ENCODE measurements at places on chromosomes 12 and 14. TPM values are rescaled to one million over a fixed set of nuclear protein-coding genes. Genes with fewer than 3 reads are reported as not detected.
A peak's percentile ranks its signal among the peaks of the same experiment; 100 is the strongest.

- DNase-seq, result no peak
These were observed 2.3 kb upstream of the ZNF384 start for GRCh38 chr12:6691473-6691872.

DNA sequence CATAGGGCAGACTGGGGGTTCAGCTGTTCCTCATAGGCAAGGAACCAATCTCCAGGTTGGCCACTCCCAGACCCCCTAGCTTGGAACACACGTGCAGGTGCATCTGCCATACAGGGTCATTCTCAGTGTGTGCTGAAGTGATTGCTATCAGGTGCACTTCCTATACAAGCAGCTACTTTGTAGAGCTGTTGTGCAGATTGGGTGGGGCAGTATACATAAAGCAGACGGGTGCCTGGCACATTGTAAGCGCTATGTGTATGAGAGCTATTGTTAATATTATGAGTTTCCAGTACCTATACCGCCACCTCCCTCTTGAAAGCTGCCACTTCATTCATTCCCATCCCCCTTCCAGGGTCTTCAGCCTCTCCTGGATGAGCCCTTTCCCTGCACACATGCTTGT lies 17.3 kb downstream of the IRF2BPL start:
- no peak for DNase-seq

The SOX5 gene
- total RNA-seq, result under 0.01 TPM

DNA sequence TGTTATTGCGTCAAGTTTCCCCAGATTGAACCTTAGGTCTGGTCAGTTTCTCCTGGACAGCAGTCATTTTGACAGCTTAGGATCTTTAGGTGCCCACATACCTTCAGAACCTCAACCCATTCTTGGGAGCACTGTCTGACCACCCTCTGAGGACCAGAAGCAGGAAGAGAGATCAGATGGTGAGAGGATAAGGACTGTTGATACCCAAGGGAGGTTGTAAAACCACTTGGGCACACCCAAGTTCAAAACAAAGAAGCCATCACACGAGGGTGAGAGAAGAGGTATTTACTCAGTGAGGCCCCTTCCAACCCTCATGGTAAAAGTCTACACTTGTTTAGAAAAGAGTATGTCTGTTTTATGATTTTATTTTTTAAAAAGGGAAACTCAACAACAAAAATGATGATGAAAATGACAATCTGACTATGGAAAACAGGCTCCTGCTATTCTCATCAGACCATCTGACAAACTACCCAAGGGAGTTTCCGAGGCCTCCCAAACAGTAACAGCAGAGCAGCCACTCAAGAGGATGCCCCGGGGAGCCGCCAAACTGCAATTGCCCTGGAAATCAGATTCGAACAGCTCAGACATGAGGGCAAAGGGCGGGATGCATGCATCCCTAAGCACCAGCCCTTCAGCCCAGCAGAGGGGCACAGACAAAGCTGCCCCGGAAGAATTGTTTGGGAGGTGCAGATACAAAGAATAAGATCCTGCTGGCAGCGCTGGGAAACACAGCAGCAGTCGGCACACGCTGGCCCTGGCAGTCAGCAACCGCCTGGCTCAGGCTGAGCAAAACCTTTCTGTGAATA lies 162.6 kb upstream of the PLEKHG7 start:
- DNase-seq, result peak; percentile 22

The RIPK3 gene
- total RNA-seq, result 1.8 TPM

GRCh38 chr12:32737715-32738114 lies 18.0 kb downstream of the YARS2 start:
- DNase-seq, result no peak

DNA sequence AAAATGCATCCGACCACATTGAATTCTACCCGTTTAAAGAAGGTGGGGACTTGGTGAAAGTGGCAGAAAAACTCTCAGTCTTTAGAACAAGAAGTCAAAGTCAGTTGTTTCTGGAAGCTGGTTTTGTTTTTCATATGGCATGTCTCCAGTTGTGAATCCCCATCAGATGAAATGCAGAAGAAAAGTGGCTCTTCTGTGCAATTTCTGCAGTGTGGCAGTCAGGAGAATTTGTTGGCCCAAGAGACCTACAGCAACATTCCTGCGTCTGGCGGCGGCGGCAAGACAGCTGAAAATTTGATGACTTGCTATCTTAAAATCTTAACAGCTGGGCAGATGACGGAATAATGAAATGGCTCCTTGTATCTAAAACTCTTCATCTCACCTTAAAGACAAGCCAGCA lies 201.5 kb downstream of the FOXN3 start:
- DNase-seq, result no peak

GRCh38 chr14:20415782-20416206 lies 2.5 kb upstream of the TEP1 start:
- DNase-seq, result peak; percentile 70

The RASSF3 gene
- 18.1 TPM for total RNA-seq

DNA sequence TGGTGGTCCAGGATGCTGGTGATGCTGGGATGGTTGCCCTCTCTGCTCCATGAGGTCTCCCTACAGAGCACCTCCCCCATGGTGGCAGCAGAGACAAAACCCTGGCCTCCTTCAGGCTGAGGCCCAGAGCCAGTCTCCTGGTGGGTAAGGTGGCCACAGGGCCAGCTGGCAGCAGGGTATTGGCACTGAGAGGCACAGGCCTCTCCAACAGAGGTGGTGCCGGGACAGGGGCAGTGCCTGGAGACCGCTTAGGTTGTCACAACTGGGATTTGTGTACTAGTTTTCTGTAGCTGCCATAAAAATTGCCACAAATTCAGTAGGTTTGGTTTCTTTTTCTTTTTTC lies 6.1 kb upstream of the MTA1 start:
- no peak for DNase-seq

DNA sequence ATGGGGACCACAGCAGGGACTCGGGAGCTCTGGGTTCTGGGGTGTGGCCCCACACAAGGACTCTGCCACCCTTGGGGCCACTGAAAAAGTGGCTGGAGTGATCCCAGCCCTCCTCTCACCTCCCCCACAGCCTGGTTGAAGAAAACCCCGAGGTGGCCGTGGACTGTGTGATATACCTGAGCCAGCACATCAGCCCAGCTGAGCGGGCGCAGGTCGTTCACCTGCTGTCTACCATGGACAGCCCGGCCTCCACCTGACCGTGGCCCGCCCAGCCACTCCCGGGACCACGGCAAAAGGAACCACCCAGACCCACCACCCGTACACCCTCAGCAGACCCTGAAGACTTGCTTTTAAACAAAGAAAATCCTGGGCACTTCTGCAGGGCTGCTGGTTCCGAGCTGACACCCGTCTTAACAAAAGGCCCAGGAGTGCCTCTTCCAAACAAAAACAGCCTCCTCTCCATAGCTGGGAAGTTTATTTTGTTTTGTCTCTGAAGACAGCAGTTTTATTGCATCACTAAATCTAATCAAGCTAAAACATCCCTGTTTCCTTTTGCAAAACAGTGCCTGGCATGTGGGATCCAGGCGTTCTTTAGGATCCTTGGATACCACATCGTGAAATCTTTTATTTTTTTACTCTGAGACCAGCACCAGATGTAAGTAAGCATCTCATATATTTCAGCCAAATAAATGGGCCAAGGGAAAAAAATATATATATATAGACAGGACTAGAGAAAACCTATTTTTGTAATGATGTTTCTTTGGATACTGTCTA lies 42.8 kb downstream of the FOXN4 start:
- DNase-seq, result no peak

DNA sequence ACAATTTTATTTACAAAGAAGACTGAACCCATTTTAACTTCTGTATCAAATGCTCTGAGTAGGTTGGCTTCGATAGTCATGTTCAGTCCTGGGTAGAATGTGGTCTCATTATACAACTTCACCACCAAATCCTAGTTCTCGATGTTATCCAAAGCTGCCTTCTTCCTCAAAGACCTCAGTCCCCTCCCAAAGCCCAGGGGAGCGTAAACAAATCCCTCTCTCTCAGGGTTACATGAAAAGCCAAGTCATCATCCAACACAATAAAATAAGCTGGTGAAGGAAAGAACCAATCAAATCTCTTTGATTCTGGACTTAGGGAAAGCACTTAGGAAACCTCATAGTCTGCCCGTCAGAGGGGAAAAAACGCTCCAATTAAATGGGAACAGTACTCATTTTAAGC lies 9.1 kb downstream of the PTCSC3 start:
- DNase-seq, result no peak

- DNase-seq, result no peak
These were observed 1.5 kb downstream of the SERPINA6 start for GRCh38 chr14:94321421-94322271.

The VCPKMT gene
- 1.9 TPM for total RNA-seq

DNA sequence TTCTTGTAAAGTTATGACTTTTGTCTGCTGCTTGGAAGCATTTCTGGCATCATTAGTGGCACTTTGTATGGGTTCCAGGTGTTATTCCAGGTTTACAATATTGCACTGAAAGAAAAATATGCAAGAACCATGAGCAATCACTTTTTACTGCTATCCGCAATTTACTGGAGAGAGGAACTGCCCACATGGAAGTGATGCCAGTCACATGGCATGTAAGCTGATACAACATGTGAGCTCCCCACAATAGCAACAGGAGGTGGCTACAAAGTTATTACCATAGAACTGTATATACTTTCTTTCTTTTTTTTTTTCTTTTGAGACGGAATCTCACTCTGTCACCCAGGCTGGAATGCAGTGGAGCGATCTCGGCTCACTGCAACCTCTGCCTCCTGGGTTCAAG lies 1012.1 kb downstream of the BCL11B start:
- no peak for DNase-seq

- DNase-seq, result no peak
These were observed 4.5 kb upstream of the SLC7A8 start for GRCh38 chr14:23187925-23188324.

The DLGAP5 gene
- total RNA-seq, result 8.7 TPM

The CCND2 gene
- 90.6 TPM for total RNA-seq

The LRRC9 gene
- total RNA-seq, result not detected

DNA sequence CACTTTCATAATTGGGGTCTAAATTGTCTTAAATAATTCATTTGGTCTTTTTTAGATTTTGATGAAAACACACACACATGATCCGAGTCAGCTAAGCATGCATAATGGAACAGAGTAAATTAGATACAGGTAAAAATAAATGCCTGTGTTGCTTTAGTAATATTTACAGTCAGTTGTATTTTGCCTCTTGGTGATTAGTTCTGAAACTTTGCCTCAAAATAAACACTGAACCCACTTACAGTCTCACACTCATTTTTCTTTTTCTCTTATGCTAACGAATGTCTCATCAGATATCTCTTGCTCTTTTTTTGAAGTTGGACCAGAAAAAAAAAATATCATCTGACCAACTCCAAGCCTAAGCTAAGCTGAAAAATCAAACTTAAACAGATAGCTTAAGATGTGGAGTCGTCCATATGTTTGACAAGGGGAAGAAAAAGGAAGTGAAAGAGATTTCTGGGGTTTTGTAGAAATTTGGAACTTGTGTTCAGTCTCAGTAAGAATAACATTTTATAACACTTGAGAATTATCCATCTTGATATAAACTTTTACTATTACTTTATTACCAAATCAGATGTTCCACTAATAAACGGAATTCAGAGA lies 592.5 kb downstream of the RPL10L start:
- DNase-seq, result no peak

The CDH24 gene
- total RNA-seq, result 1.9 TPM

The CLEC7A gene
- total RNA-seq, result 0.26 TPM

The MTERF2 gene
- total RNA-seq, result 6.2 TPM

The ADAM21 gene
- 0.26 TPM for total RNA-seq

The CYP27B1 gene
- 0.39 TPM for total RNA-seq

The PPP1R1A gene
- not detected for total RNA-seq

DNA sequence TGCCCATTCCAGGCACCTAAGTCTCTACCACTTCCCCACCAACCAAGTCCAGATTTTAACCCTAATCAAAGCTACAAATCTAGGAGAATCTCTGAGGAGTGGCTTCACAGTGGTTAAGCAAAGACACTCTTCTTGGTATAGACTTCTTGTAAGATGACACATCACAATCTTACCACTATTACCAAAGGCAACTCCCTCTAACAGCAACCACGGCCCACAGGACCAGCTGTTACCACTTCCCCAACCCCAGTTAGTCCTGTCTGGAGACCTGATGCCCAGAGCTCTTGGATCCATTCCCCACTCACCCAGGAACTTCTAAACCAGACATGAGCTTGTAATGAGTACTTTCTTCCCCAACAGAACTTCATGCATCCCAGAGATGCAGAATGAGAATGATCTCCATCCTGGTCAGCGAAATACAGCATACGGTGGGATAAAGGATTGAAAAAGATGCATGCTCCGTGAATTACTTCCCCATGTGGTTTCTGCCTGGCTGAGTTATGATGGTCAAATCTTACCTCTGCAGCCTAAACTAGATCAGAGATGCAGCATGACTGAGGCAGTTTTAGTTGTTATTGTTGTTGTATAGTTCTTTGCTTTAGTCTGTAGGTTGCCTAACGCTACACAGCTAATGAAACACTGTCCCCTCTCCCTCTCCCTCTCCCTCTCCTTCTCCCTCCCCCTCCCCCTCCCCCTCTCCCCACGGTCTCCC lies 87.7 kb upstream of the FOXN3 start:
- no peak for DNase-seq

DNA sequence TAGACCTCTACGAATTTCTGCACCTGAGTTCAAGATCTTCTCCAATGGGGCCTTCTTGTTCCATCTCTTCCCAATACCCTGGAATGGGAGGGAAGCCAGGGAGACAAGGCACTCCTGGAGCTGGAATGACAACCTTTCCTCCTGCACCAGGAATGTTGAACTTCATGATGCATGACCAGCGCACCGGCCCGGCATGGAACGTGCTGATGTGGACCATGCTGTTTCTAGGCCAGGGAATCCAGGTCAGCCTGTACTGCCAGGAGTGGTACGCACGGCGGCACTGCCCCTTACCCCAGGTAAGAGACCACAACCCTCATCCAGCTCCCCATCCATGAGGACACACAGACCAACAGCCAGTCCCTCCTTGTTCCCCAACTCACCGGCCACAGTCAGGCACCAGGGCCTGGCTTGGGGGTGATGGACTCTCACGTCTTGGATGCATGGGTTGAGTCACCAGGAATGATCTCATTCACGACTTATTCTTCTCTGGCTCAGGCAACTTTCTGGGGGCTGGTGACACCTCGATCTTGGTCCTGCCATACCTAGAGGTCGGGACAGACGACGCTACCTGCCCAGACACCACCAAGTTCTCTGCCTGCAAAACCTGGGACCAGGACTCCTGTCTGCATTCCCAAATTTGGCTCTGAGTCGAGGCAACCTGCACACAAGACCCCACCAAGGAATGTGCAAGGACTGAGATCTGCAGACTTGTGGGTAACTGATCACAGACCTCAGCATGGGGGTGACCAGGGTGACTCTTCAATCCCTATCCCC lies 20.5 kb downstream of the SOAT2 start:
- DNase-seq, result no peak

GRCh38 chr12:71636704-71637115 lies 26.9 kb downstream of the ZFC3H1 start:
- peak; percentile 63 for DNase-seq

The GDF3 gene
- total RNA-seq, result 1.0 TPM
